ENCODE measurements at places on chromosomes 3 and 15. TPM values are rescaled to one million over a fixed set of nuclear protein-coding genes. Genes with fewer than 3 reads are reported as not detected.
A peak's percentile ranks its signal among the peaks of the same experiment; 100 is the strongest.

DNA sequence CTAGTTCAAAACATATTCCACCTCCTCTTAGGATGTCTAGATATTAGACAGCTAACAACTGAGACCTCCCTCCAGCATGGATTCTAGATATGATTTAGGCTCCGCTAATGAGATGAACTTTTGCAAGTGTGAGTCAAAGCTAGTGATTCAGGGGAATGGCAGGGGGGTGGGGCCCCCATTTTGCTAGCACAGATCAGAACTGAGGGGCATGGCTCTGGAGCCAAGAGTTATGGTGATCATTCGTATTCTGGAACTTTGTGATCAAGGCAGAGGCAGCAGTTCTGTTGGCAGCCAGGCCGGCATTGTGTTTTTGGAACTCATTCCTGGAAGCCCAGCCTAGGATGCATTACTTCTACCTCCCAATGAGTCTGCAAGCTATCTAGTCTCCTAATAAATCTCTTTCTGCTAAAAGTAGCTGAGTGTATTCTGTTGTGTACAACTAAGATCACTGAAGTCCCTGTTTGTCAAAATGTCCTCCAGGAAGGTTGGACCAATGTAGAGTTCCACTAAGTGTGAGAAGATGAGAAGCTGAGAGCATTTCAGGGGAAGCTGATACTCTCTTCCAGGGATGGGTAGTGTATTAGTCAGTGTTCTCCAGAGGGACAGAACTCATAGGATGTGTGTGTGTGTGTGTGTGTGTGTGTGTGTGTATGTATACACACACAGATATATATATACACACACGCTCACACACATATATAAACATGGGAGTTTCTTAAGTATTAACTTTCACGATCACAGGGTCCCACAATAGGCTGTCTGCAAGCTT, 312.7 kb downstream of the TLE3 start:
- H3K4me3 ChIP-seq: no peak overlapping the region
- H3K36me3 ChIP-seq: no peaks in the 10 kb centered on the region
- H3K27me3 ChIP-seq: peaks cover 4% of the 10 kb centered on the region
- no peak for DNase-seq
- no peak overlapping the region for H3K27ac ChIP-seq
- no peaks in the 10 kb centered on the region for H3K4me1 ChIP-seq

DNA sequence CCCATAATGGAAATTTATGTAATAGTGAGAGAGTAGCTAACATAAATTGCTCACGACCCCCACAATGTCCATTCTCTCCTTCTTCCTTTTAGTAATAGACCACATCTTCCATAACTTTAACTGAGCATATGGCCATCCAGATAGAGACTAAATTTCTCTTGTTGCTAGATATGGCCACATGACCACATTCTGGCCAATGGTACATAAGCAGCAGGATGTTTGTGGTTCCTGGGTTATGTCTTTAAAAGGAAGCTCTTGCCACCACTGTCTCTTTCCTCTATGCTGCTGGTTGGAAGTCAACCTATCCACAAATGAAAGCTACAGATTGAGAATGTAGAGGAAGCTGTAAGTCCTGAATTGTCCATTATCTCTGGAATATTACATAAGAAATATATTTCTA, 59.7 kb upstream of the NPHP3 start:
- DNase-seq: no peak
- no peaks in the 10 kb centered on the region for H3K36me3 ChIP-seq
- H3K27me3 ChIP-seq: no peaks in the 10 kb centered on the region
- H3K27ac ChIP-seq: no peak overlapping the region

ZNF860 gene
- total RNA-seq: 0.42 TPM

GRCh38 chr15:57458356-57458781, 82.1 kb downstream of the CGNL1 start:
- no peak overlapping the region for H3K4me3 ChIP-seq
- H3K27ac ChIP-seq: no peak overlapping the region
- H3K27me3 ChIP-seq: no peaks in the 10 kb centered on the region

- no peak overlapping the region for H3K4me3 ChIP-seq
- no peak overlapping the region for H3K27ac ChIP-seq
- no peaks in the 10 kb centered on the region for H3K36me3 ChIP-seq
- DNase-seq: no peak
- H3K27me3 ChIP-seq: no peaks in the 10 kb centered on the region
These were observed 20.1 kb upstream of the UBE2E2 start for GRCh38 chr3:23182996-23183513.

DNA sequence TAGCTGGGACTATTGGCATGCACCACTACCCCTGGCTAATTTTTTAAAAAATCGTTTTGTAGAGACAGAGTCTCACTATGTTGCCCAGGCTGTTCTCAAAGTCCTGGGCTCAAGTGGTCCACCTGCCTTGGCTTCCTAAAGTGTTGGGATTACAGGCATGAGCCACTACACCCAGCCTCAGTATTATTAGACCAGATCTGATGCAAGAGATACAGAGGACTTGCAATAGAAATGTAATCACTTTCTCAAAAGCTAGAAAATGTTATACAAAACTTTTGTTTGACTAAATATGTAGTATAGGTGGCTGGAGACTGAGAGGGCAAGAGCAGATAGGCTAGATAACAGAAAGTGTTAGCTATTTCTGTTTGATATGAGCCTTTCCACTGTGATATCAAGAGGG, 531.9 kb downstream of the SOX2 start:
- H3K4me1 ChIP-seq: peaks cover 15% of the 10 kb centered on the region
- DNase-seq: no peak
- no peaks in the 10 kb centered on the region for H3K36me3 ChIP-seq
- no peaks in the 10 kb centered on the region for H3K27me3 ChIP-seq
- no peak overlapping the region for H3K4me3 ChIP-seq

DNA sequence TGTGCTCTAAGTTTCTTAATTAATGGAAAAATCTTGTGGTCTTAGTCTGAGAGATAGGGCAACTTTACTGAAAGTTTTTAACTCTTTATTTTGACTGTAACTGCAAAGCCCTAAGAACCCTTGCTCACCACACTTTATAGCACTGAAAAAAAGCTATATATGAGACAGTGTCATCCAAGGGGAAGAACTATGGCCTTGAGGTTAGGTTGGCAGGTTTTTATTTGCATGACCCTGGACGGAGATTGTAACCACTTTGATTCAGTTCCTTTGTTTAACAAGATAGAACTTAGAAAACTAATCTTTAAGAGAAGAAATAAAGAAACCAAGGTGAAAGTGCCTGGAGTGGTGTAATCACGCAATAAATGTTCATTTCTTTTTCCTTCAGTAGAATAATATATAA, 30.6 kb upstream of the LYSMD4 start:
- H3K27me3 ChIP-seq: no peaks in the 10 kb centered on the region
- DNase-seq: no peak
- no peak overlapping the region for H3K27ac ChIP-seq
- no peaks in the 10 kb centered on the region for H3K36me3 ChIP-seq
- H3K4me3 ChIP-seq: no peak overlapping the region

LYZL4 gene
- not detected for total RNA-seq

DNA sequence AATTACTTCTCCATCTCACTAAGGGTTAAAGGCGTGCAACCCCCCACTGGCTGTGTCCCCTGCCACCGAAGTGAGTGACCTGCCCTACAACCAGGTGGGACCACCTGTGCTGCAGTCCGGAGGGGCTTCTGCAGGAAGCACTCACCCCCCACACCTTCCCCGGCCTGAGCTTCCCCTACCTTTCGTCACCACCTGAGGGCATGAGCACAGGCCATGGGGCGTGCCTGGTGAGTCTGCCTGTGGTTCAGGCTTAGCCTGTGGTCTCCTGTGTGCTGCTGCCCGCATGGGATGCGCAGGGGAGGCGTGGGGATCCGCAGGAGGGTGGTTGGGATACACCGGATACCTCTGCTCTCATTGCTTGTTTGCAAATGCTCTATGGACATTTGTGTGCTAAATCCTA, 46.0 kb downstream of the KLHL25 start:
- no peak overlapping the region for H3K27ac ChIP-seq
- no peaks in the 10 kb centered on the region for H3K27me3 ChIP-seq
- DNase-seq: no peak
- H3K36me3 ChIP-seq: peaks cover 32% of the 10 kb centered on the region

- H3K27me3 ChIP-seq: no peaks in the 10 kb centered on the region
- DNase-seq: no peak
- H3K4me1 ChIP-seq: peaks cover 12% of the 10 kb centered on the region
- H3K27ac ChIP-seq: no peak overlapping the region
- no peak overlapping the region for H3K4me3 ChIP-seq
These were observed 97.2 kb downstream of the CLDN1 start for GRCh38 chr3:190224863-190225692.

MOBP gene
- total RNA-seq: not detected

- DNase-seq: no peak
- no peak overlapping the region for H3K4me3 ChIP-seq
- no peak overlapping the region for H3K27ac ChIP-seq
- peaks cover 3% of the 10 kb centered on the region for H3K27me3 ChIP-seq
- no peaks in the 10 kb centered on the region for H3K4me1 ChIP-seq
These were observed 103.5 kb downstream of the SEMA6D start for GRCh38 chr15:47820747-47821319.

DNA sequence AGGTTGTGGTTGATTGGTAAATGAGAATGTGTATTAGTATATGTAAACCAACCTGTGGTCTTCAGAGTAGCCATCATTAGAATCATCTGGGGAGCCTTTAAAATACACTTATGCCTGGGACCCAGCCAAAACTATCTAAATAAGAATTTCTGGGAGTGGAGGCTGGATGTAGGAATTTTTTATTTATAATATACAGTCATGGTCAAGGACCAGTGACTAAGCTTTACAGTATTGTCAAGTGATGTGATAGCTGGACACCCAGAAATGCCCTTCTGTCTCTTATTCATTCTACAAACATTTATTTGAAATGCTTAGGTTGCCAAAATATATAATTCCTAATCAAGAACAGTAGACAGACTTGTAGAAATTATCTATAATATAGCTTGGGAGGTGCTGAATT, 132.2 kb downstream of the MBNL1 start:
- no peaks in the 10 kb centered on the region for H3K27me3 ChIP-seq
- no peak for DNase-seq
- no peak overlapping the region for H3K4me3 ChIP-seq
- H3K4me1 ChIP-seq: peaks cover 3% of the 10 kb centered on the region
- no peak overlapping the region for H3K27ac ChIP-seq
- H3K36me3 ChIP-seq: no peaks in the 10 kb centered on the region

DNA sequence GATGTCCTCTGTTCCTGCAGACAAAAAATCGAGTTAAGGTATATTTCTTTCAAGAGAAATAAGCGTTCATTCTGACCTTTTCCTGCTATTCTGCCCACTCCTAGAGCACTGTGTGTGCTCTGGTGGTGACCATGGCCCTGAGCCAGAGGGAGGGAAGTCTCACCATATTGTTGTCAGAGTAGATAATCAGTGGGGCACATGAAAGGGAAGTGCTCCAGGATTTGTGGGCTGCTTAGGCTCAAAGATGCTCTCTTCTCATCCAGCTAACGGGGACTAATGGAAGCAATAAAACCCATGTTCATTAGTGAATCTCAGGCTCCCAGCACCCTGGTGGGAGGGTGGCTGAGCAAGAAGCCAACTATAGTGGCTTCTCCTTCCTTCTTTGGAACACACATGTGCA, 70.7 kb upstream of the EOMES start:
- H3K36me3 ChIP-seq: no peaks in the 10 kb centered on the region
- H3K4me3 ChIP-seq: no peak overlapping the region
- no peak for DNase-seq
- H3K27me3 ChIP-seq: peaks cover 3% of the 10 kb centered on the region

DNA sequence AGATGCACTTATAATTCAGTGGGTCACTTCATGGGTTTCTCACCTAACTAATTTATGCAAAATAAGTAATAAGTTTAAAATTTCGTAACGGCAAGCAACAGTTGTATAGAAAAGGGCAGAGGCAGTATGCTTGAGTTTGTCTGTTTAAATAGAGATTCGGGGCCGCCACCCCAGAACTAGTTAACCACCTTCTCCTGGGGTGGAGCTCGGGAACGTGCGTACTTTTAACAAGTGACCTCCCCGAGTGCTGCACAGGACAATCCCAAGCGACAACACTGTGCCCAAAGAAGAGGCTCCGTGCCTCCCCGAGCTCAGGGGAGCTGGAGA, 439 bp downstream of the SSR3 start:
- H3K36me3 ChIP-seq: peaks cover 1% of the 10 kb centered on the region
- peak overlapping the region; percentile 90 for H3K27ac ChIP-seq
- H3K27me3 ChIP-seq: no peaks in the 10 kb centered on the region
- peaks cover 14% of the 10 kb centered on the region for H3K4me1 ChIP-seq
- H3K4me3 ChIP-seq: peak overlapping the region; percentile 88
- no peak for DNase-seq

PP2D1 gene
- not detected for total RNA-seq

DNA sequence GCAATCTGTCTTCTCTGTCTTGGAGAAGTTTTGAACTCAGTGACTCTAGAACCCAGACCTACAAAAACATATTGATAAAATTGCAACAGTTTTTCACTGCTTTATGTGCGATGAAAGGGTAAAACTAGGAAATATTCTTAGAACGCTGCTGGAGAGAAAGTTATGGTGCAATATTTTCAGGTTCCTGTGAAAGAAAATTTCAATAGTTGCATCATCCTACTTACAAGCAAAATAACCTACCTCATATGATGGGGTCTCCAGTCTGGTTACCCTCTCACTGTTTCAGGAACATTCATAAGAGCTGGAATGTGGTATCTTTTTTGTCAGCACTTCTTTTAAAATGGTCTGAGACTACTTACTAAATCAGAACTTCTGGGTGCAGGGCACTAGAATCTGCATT, 27.1 kb downstream of the GATM start:
- H3K27ac ChIP-seq: no peak overlapping the region
- H3K4me3 ChIP-seq: no peak overlapping the region
- no peak for DNase-seq
- no peaks in the 10 kb centered on the region for H3K27me3 ChIP-seq
- H3K4me1 ChIP-seq: peaks cover 5% of the 10 kb centered on the region

DNA sequence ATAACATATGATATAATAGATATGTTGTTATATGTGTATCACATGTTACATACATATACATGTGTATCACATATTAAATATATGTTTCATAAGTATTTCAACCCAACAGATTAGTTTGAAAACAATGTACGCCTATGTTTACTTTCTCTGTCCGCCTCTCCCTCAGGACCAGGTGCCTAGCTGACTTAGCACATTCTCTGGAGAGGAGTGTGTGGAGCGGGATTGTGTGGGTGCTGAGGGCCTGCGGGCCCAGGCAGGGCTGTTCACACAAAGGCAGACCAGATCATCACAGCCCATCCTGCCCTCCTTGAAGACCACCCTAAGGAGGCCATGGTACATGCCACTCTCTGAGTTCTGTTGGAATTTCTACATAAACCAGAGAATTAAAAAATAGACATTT, 81.0 kb downstream of the PLXNA1 start:
- no peak overlapping the region for H3K27ac ChIP-seq
- no peaks in the 10 kb centered on the region for H3K27me3 ChIP-seq
- no peak overlapping the region for H3K4me3 ChIP-seq
- no peak for DNase-seq
- no peaks in the 10 kb centered on the region for H3K4me1 ChIP-seq
- no peaks in the 10 kb centered on the region for H3K36me3 ChIP-seq

KBTBD8 gene
- 14.2 TPM for total RNA-seq
